ENCODE measurements at places on chromosomes 5 and 9.

- no peak for DNase-seq
Measured at GRCh38 chr9:110891760-110892159, 146.5 kb downstream of the LPAR1 start.

DNA sequence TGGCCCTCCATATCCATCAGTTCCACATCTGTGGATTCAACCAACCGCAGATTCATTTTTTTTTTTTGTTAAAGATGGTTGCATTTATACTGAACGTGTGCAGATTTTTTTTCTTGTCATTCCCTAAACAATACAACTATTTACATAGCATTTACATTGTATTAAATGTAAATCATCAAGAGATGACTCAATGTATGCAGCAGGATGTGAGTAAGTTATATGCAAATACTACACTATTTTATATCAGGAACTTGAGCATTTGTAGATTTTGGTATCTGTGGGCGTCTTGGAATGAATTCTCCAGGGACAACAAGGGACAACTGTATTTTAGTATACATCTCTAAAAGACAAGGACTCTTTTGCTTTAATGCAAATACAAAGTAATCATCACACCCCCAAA lies 299.2 kb upstream of the ZNF608 start:
- no peak for DNase-seq

GRCh38 chr5:142000704-142001484 lies 11.9 kb downstream of the GNPDA1 start:
- no peak for DNase-seq

DNA sequence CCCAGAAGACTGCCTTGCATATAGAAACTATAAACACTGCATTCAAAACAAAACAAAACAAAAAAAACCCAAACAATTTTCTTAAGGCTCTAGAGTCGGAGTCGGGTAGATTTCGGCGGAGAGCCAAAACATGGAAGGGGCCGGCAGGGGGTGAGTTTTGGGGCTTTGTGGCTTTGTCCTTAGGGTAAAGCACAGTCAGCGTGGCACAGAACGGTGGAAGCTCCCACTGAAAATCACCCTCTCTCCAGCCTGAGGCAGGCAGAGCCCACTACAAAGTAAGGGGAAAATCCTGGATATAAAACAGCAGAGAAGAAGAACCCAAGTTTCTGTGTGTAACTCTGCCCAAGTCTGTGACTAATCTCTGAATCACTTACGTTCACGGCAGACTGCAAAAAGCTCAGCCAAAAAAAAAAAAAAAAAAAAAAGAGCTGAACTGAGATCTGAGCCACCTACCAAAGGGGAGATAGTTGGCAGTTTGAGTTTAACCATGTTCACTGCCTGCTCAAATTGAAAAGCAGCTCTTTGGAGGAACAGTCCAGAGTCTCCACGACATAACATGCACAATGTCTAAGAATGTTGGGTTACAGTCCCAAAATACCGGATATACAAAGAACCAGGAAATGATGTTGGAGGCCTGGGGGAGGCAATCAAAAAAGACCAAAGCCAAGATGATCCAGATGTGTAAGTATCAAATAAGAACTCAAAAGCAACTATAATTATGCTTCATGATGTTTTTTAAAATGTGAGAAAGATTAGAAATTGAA lies 26.6 kb upstream of the OR2K2 start:
- no peak for DNase-seq

GRCh38 chr5:124519396-124519795 lies 227.0 kb downstream of the ZNF608 start:
- DNase-seq: no peak

- no peak for DNase-seq
Measured at GRCh38 chr5:83531661-83532060, 60.1 kb downstream of the VCAN start.

DNA sequence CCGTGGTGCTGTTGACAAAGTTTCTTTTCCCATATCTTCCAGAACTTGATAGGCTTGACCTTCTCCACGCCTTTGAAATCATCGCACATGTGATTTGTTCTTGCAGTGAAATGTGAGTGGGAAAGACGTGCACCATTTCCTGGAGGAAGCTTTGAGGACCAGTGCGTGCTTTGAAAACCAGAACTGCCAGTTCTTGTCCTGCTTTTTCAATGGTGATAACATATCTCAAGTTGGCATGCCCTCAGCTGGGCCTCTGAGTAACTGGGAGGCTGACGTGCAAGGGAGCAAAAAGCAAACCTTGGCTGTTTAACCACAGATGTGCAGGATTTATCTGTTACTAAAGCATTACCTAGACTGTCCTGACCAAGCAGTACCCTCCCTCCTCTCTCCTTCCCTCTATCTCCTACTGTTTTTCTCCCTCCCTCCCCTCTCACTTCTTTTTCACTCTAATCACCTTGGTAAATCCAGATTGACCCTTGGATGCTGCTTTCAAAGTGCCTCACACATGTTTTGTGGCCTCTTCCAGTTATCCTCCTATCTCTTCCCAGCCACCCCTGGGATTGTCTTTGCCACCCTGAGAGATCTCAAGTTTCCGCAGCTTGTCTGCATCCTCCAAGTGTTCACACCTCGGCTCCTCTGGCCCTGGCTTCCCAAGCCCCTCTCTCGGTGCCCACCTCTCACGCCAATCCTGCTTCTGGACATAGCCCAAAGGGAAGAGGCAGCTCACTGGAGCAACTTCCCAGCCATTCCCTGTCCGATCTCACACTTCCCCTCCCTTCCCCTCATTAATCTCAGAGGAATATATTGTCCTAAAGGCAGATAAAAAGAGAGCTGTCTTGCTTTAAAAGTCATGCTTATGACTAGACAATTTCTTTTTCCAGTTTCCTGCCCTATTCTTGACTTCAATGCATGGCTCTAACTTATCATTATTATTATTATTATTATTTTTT lies 198.3 kb downstream of the ERCC6L2 start:
- DNase-seq: no peak

Data from COR-L47 (cell line).